ENCODE measurements at places on chromosomes 3 and 15. TPM values are rescaled to one million over a fixed set of nuclear protein-coding genes. Genes with fewer than 3 reads are reported as not detected.
A peak's percentile ranks its signal among the peaks of the same experiment; 100 is the strongest.

MYO5C gene
- total RNA-seq = 0.54 TPM

GRCh38 chr15:44780608-44781007, 44.3 kb downstream of the TRIM69 start:
- no peak overlapping the region for H3K27ac ChIP-seq
- no peak for DNase-seq
- no peaks in the 10 kb centered on the region for H3K36me3 ChIP-seq
- H3K27me3 ChIP-seq = no peaks in the 10 kb centered on the region

GRCh38 chr3:170553788-170554757, 31.8 kb downstream of the SLC7A14 start:
- peaks cover 17% of the 10 kb centered on the region for H3K27me3 ChIP-seq
- H3K4me1 ChIP-seq = no peaks in the 10 kb centered on the region
- H3K36me3 ChIP-seq = no peaks in the 10 kb centered on the region

GRCh38 chr3:44960387-44961026, 15.5 kb downstream of the ZDHHC3 start:
- DNase-seq = no peak
- peaks cover 14% of the 10 kb centered on the region for H3K36me3 ChIP-seq
- no peak overlapping the region for H3K27ac ChIP-seq
- H3K4me1 ChIP-seq = peaks cover 30% of the 10 kb centered on the region

GRCh38 chr3:66469220-66469640, 31.6 kb downstream of the LRIG1 start:
- DNase-seq = no peak
- H3K36me3 ChIP-seq = peaks cover 28% of the 10 kb centered on the region
- H3K27ac ChIP-seq = peak overlapping the region; percentile 83
- peak overlapping the region; percentile 46 for H3K4me3 ChIP-seq

- H3K36me3 ChIP-seq = peaks cover 30% of the 10 kb centered on the region
- H3K4me3 ChIP-seq = no peak overlapping the region
- no peaks in the 10 kb centered on the region for H3K4me1 ChIP-seq
- no peak overlapping the region for H3K27ac ChIP-seq
- DNase-seq = no peak
Measured at GRCh38 chr3:195284842-195285241, 13.9 kb upstream of the XXYLT1 start.

DNA sequence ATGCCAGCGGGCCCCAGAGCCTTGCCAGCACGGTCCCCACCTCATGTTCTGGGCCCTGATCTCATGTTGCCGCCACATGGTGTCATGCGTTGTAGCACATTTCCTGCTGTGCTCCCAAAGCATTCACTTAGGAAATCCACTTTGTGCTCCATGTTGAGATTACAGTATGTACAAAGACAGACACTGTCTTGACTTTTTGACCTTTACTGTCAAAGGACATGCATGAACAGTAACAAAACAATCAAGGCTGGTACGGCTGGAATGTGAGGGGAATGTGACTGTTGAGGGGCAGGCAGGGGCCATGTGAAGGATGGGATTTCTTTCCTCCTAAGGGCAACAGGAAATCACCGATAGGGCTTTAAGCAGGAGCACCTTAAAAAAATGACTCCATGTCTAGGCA, 53.3 kb upstream of the RPL32 start:
- H3K4me3 ChIP-seq = no peak overlapping the region
- H3K27me3 ChIP-seq = peaks cover 20% of the 10 kb centered on the region
- peaks cover 4% of the 10 kb centered on the region for H3K36me3 ChIP-seq
- no peak for DNase-seq
- no peak overlapping the region for H3K27ac ChIP-seq
